ENCODE measurements at places on chromosomes 6 and 20.

GRCh38 chr6:52759085-52759484 lies 4.2 kb downstream of the GSTA2 start:
- H3K27me3 ChIP-seq, result no peaks in the 10 kb centered on the region
- no peaks in the 10 kb centered on the region for H3K4me1 ChIP-seq
- H3K36me3 ChIP-seq, result no peaks in the 10 kb centered on the region
- no peak overlapping the region for H3K27ac ChIP-seq
- no peak overlapping the region for H3K4me3 ChIP-seq

DNA sequence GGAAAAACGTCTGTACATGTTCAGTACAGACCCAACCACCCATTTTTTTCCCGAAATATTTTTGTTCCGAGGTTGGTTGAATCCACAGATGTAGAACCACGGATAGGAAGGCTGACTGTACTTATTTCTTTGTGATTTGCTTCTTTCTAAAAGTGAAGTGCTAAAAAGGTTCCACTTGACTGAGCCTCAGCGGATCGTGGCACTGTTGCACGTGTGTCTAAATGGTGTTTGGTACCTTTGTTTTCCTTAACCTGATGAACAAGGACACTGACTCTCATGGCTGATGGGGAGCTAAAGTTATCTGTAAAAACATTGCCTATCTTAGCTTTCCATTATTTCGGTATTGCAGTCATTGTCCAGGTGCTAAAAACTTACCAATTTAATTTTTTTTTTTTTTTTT lies 6.2 kb downstream of the BPHL start:
- DNase-seq, result no peak

DNA sequence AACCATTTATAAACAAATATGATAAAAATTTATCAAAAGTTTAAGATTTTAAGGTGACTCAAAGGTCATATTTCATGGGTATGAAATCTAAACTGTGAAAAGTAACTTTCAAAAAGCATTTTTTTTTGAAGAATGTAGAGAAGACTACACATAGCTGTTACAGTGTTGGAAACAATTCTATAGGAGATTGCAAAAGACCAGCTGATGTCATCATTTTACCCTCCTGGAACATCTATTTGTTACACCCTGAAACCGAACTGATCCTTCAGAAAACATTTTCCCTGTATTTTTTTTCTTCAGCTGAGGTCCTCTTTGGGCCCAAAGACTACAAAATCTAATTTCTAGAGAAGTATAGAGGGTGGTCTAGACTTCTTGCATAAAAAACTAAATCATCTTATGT lies 297.5 kb upstream of the FERMT1 start:
- H3K4me1 ChIP-seq, result no peaks in the 10 kb centered on the region
- H3K36me3 ChIP-seq, result no peaks in the 10 kb centered on the region

GRCh38 chr6:124027392-124027791 lies 223.7 kb downstream of the NKAIN2 start:
- H3K27me3 ChIP-seq, result no peaks in the 10 kb centered on the region
- H3K4me3 ChIP-seq, result no peak overlapping the region
- no peaks in the 10 kb centered on the region for H3K4me1 ChIP-seq
- DNase-seq, result no peak

DNA sequence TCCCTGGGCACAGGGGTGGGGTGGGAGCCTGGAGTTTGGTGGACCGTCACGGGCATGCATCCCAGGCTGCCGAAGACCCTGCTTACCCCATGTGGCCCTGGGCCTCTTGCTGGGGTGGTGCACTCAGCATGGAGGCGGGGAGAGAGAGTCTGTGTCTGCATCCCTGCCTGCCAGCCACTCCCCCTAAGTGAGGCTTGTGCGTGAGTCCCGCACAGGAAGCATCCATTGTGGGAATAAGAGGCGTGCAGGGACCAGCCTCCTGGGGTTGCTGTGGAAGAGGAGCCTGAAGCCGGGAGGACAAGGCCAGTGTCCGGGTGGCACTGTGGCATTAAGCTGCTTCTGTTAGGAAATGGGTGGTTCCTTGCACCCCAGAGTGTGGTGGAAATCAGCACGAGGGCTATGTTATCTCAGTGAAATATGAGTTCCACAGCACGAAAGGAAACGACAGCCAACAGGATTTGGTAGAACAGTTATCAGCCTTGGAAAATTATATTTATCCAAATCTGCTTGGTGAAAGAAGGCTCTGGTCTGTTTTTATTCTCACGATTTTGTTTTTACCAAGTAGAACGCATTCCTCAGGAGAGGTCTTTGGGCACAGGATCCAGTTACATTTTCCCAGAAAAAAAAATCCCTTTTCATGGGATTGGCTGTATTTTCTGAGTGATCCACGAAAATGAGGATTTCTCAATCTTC lies 35.7 kb downstream of the CDH4 start:
- no peak overlapping the region for H3K4me3 ChIP-seq
- H3K27me3 ChIP-seq, result no peaks in the 10 kb centered on the region
- no peaks in the 10 kb centered on the region for H3K4me1 ChIP-seq

- no peak overlapping the region for H3K4me3 ChIP-seq
- no peaks in the 10 kb centered on the region for H3K27me3 ChIP-seq
- H3K27ac ChIP-seq, result no peak overlapping the region
- no peak for DNase-seq
- no peaks in the 10 kb centered on the region for H3K4me1 ChIP-seq
Measured at GRCh38 chr20:20276811-20277530, 90.9 kb upstream of the INSM1 start.

DNA sequence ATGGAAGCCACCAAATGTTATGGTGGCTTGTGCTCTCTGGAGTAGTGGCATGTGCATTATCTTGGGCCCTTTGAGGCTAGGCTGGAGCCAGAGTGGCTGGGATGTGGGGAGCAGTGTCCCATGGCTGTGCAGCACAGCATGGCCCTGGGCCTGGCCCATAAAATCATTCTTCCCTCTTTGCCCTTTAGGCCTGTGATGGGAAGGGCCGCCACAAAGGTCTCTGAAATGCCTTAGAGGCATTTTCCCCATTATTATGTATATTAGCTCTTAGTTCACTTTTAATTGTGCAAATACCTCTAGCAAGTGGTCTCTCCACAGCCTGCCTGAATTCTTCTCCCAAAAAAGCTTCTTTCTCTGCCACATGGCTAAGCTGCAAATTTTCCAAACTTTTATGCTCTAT lies 297.3 kb upstream of the IRAK1BP1 start:
- H3K27ac ChIP-seq, result no peak overlapping the region
- no peaks in the 10 kb centered on the region for H3K27me3 ChIP-seq
- H3K36me3 ChIP-seq, result no peaks in the 10 kb centered on the region
- no peak overlapping the region for H3K4me3 ChIP-seq
- no peak for DNase-seq
